Calu3 (cell line): ENCODE measurements at places on chromosomes 2 and 18.

DNA sequence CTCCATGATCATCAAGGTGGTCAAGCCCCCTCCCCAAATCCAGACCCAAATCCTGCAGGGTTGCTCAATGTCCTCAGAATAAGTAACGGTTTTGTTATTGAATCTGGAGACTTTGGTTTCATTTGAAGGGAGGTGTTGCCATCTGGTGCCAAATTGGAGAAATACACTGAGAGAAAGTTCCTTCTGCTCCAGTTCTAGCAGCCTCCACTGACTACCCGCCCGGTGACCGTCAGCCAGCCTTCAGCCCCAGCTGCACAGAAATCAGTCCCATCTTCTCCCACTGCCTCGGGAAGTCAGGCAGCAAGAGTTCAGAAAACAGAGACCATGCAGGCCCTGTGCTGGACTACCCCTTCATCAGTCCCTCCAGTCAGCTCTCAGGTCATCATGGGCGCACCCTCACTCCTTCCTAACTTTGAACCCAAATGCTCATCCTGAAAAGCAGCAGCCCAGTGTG lies 38.7 kb downstream of the PKDCC start:
- no peaks in the 10 kb centered on the region for H3K36me3 ChIP-seq
- no peak overlapping the region for H3K27ac ChIP-seq
- H3K27me3 ChIP-seq, result no peaks in the 10 kb centered on the region
- peak; percentile 60 for DNase-seq

GRCh38 chr2:579961-580360 lies 97.2 kb downstream of the TMEM18 start:
- H3K4me3 ChIP-seq, result no peak overlapping the region
- H3K27ac ChIP-seq, result no peak overlapping the region
- H3K27me3 ChIP-seq, result no peaks in the 10 kb centered on the region
- no peaks in the 10 kb centered on the region for H3K4me1 ChIP-seq
- H3K36me3 ChIP-seq, result no peaks in the 10 kb centered on the region
- no peak for DNase-seq

GRCh38 chr18:48819781-48820482 lies 130.8 kb downstream of the SMAD7 start:
- H3K36me3 ChIP-seq, result peaks cover 5% of the 10 kb centered on the region
- no peaks in the 10 kb centered on the region for H3K27me3 ChIP-seq
- no peaks in the 10 kb centered on the region for H3K4me1 ChIP-seq
- no peak overlapping the region for H3K4me3 ChIP-seq
- no peak for DNase-seq

DNA sequence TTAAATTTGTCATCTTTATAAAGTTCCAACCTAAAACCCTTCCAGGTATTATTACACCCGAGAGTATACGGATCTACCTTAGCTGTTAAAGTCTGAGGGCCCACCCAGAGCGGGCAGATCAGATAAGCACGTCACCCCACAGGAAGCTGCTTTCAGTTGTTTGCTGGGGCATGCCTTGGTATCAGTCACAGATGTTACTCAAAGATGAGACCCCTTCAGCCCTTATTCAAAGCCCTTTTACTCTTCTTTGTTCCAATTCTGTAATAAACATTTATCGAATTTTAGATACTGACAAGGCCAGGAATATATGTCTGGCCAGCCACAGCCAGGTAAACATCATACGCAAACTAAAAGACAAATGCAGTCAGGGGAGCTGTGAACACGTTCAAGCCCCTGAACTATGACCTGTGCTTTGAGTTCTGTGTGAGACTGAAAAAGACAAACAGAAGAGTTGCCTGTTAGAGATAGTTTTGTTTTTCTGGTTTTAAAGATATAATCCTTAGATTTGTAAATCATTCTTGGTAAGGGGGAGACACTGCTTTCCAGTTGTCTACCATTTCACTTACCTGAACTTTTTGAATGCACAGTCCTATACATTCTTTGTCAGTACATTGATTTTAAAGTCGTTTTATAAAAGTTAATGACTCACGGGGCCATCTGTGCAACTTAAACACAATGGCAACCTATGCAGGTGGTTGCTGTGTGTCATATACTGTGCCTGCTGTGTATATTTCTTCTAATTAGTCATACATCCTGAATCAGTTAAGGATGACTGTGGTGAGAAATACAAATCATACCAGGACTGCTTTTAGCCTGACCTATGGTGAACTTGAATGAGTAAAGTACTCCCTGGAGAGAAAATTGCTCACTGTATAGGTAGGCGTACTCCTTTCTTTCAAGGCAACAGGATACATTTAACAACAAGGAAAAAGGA lies 100.5 kb upstream of the ITPRID2 start:
- DNase-seq, result peak; percentile 50
- peak overlapping the region; percentile 57 for H3K4me3 ChIP-seq
- no peaks in the 10 kb centered on the region for H3K27me3 ChIP-seq
- H3K4me1 ChIP-seq, result peaks cover 52% of the 10 kb centered on the region
- H3K27ac ChIP-seq, result peak overlapping the region; percentile 98
- H3K36me3 ChIP-seq, result peaks cover 15% of the 10 kb centered on the region

GRCh38 chr2:86617738-86618137 lies 5.9 kb downstream of the RNF103 start:
- H3K4me3 ChIP-seq, result no peak overlapping the region
- no peak for DNase-seq
- no peaks in the 10 kb centered on the region for H3K27me3 ChIP-seq
- H3K27ac ChIP-seq, result no peak overlapping the region
- peaks cover 16% of the 10 kb centered on the region for H3K4me1 ChIP-seq

GRCh38 chr18:6205706-6206105 lies 209.0 kb downstream of the L3MBTL4 start:
- H3K36me3 ChIP-seq, result no peaks in the 10 kb centered on the region
- no peak overlapping the region for H3K4me3 ChIP-seq
- DNase-seq, result no peak
- H3K4me1 ChIP-seq, result no peaks in the 10 kb centered on the region
- H3K27ac ChIP-seq, result no peak overlapping the region

DNA sequence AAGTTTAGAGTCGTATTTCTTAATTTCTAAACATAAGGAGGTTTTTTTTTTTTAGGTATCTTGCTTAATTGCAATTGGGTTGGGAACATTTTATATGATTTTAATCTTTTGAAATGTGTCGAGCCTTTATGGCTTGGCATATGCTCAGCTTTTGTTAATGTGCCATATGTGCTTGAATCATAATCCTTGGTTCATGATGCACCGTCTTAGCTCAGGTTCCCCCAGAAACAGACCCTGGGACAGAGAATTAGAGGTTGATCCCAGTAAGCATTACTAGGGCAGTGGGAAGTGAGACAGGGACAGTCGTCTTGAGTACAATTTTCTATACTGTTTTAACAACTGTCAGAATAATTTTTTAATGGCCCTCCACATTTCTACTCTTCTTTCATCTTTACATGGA lies 9.3 kb downstream of the CHCHD5 start:
- H3K4me1 ChIP-seq, result peaks cover 8% of the 10 kb centered on the region
- H3K27me3 ChIP-seq, result no peaks in the 10 kb centered on the region

DNA sequence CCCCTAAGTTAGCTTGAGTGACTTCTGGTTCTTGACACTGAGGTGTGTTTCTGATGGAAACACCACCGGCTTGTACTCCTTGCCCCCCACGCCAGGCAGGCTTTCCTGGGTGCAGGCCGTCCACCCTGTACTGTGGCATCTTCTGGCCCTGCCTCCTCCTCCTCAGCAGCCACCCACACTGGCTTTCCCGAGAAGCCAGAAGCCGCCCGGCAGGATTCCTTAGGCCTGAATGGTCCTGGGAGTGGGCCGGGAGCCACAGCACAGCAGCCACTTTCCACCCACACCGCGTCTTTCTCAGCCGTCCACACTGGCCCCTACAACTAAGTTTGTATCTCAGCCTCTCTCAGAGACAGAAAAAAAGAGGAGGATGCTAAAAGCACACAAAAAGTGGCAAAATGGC lies 2.1 kb upstream of the HSBP1L1 start:
- DNase-seq, result peak; percentile 63
- H3K27me3 ChIP-seq, result no peaks in the 10 kb centered on the region
- peaks cover 27% of the 10 kb centered on the region for H3K36me3 ChIP-seq
- peak overlapping the region; percentile 69 for H3K4me3 ChIP-seq
- H3K4me1 ChIP-seq, result peaks cover 24% of the 10 kb centered on the region
